ENCODE measurements at places on chromosomes 1 and 21. TPM values are rescaled to one million over a fixed set of nuclear protein-coding genes. Genes with fewer than 3 reads are reported as not detected.
A peak's percentile ranks its signal among the peaks of the same experiment; 100 is the strongest.

GRCh38 chr1:153608089-153608682, 4.8 kb downstream of the S100A16 start:
- peak; percentile 63 for DNase-seq

DNA sequence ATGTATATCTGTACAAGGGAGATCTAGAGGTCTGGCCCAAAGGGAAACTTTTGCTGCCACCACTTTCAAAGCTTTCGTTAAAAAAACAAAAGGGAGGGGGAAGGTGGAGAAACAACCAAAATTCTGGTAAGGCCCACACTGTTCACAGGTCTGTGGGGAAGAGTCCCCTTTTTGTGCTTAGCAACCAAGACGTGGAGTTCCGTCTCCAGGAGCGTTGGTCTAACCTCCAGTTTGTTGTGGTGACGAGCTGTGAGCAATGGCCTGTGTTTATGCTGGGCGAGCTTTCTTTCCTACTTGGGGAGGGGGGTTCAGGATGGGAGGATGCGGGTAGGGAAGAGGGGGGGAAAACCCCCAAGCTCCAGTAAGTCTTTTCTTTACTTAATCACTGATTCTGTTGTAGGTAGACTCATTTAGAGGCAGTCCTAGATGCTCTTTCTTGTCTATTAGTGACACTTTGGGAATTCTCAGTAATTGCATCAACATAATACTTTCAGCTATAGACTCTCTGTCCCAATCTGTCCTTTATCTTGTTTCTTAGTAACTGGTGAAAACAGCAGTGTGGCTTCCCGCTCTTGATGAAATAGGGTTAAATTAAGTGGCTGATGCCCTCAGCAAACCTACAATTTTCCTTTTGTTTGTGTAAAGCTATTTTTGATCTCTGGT, 1.5 kb downstream of the HIPK1 start:
- DNase-seq: no peak

- DNase-seq: peak; percentile 11
Observed at GRCh38 chr1:112906150-112906698, 49.8 kb downstream of the SLC16A1 start.

- DNase-seq: no peak
Observed at GRCh38 chr1:168007691-168008090, 70.8 kb upstream of the MPC2 start.

Gene KCNJ15
- total RNA-seq: 0.16 TPM
